ENCODE measurements at places on chromosomes 6 and 20. TPM values are rescaled to one million over a fixed set of nuclear protein-coding genes. Genes with fewer than 3 reads are reported as not detected.

The GATA5 gene
- not detected for total RNA-seq

The OVOL2 gene
- 22.9 TPM for total RNA-seq

The NKAIN4 gene
- total RNA-seq = not detected

The VWA7 gene
- total RNA-seq = 0.49 TPM

The NOX3 gene
- total RNA-seq = not detected

The SOX12 gene
- 5.1 TPM for total RNA-seq

The TRIM15 gene
- total RNA-seq = 1.2 TPM

The FGD2 gene
- total RNA-seq = 4.2 TPM

The RANBP9 gene
- 54.5 TPM for total RNA-seq

The BNIP5 gene
- total RNA-seq = not detected

The ZSCAN12 gene
- 3.1 TPM for total RNA-seq

The DBNDD2 gene
- total RNA-seq = 86.8 TPM

The THBS2 gene
- 118 TPM for total RNA-seq

The CDH4 gene
- 0.71 TPM for total RNA-seq

The TMEM170B gene
- 0.84 TPM for total RNA-seq

The CLPSL1 gene
- not detected for total RNA-seq

All from lower leg skin (tissue), 4 donors.